Natural killer cell (primary cell): ENCODE measurements at places on chromosomes 16 and 17.
A peak's percentile ranks its signal among the peaks of the same experiment; 100 is the strongest.

DNA sequence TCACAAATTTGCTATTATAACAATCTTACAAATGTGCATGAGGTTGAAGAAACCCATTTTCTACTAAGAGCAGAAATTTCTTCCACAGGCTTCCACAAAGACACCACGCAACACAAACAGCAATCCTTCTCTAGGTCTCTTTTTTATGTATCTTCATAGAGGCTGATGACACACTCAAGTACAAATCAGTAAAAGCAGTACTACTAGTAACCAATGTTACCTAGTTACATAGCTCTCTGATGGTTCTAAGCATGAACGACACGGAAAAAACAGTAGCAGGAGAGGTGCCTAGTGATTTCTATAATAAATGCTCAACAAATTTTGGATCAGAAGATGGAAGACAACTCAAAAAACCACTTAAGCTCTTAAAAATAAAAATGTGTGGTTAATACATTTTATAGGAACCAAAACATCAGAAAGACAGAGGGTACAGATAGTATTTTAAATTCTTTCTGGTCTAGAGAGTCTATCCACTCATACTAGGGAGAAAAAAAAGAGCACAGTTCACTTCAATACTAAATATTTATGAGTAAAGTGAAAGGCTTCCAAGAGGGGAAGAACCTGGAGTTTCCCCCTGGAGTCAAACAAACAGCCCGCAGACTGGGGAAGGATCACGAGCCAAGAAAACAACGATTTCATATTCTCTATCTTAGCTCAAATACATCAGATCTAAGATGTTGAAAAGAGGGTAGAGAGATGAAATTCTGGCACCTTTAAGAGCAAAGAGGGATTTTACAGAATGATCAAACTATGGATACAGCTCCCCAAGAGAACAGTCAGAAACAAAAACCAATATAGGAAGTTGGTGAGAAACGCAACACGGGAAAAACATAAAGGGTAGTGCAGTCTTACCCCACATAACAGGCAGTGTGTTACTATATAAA, 40.2 kb downstream of the SMG6 start:
- peak; percentile 43 for DNase-seq

DNA sequence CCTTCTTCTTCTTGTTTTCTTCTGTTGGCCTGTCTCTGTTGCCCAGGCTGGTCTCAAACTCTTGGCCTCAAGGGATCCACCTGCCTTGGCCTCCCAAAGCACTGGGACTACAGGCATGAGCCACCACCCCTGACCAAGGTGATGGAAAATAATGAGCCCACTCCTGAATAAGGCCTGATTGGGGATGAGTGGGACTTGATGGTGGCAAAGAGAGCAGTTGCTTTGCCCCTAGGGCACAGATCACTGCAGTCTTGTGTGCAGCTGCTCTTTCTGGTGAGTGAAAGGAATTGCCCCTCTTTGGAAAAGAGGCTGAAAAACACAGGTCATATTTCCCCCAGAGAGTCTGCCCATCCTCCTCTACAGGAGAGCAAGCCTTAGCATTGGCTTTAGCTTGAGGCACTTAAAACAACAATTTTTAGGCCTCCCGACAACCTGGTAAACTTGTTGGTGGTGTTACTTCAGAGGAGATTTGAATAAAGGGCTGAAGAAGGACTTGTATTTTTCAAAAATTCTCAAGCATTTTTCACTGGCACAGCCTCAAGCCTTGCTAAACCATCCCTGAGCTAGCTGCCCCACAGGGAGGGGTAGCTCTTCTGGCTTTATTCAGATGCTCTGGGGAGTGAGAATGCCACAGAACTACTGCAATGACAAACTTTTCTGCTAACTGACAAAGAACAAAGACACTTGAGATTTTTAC, 6.1 kb upstream of the PDP2 start:
- no peak for DNase-seq

GRCh38 chr17:8226536-8227237, 16.3 kb upstream of the AURKB start:
- DNase-seq = peak; percentile 40

- no peak for DNase-seq
Measured at GRCh38 chr16:3304370-3304769, 860 bp downstream of the TIGD7 start.

DNA sequence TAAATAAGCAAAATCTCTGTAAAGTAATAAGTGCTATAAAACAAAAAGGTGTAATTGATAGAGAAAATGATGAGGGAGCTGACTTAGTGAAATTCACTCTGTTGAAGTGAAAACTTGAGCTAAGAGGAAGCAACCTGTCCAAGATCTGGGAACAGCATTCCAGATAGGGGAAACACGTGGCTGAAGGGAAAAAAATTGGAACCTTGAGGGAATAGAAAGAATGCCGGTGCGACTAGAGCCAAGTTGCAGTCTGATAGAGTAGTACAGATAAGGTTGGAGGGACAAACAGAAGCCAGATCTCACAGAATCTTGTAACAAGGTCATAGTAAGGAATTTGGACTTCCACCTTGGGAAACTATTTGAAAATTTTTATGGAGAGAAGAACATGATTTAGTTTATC, 623 bp upstream of the DDX52 start:
- DNase-seq = no peak

GRCh38 chr17:79987187-79987934, 48.3 kb downstream of the TBC1D16 start:
- DNase-seq = no peak
